ENCODE measurements at places on chromosomes 4 and X.

DNA sequence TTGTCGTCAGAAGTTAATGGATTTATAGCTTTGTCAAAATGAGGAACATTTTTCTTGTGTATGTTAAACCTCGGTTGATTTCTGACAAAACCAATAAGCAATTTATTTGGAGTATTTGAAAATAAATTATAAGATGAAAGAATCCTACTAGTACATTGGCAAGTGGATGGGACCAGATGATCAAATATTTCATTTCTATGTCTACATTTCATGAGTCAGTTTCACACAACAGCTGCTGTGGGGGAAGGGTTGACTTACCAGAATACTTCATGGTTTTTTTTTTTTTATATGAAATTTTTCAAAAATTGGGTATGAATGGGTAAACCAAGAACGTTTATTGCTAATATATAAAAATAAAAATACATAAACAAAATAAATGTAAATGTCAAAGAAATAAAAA is 39.4 kb downstream of the RAPGEF2 start:
- no peak for DNase-seq

GRCh38 chr4:19260346-19260745 is 991.4 kb upstream of the SLIT2 start:
- no peak for DNase-seq

DNA sequence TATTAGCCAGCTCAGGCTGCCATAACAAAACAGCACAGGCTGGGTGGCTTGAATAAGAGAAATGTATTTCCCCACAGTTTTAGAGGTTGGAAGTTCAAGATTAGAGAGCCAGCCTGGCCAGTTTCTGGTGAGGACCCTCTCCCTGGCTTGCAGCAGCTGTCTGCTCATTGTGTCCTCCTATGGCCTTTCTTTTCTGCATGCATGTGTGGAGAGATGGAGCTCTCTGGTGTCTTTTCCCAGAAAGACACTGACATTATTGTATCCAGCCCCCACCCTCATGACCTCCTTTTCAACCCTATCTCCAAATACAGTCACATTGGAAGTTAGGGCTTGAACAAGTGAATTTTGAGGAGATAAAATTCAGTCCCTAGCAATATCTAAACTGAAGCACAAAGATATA is 263.8 kb upstream of the PABPC4L start:
- DNase-seq, result no peak

DNA sequence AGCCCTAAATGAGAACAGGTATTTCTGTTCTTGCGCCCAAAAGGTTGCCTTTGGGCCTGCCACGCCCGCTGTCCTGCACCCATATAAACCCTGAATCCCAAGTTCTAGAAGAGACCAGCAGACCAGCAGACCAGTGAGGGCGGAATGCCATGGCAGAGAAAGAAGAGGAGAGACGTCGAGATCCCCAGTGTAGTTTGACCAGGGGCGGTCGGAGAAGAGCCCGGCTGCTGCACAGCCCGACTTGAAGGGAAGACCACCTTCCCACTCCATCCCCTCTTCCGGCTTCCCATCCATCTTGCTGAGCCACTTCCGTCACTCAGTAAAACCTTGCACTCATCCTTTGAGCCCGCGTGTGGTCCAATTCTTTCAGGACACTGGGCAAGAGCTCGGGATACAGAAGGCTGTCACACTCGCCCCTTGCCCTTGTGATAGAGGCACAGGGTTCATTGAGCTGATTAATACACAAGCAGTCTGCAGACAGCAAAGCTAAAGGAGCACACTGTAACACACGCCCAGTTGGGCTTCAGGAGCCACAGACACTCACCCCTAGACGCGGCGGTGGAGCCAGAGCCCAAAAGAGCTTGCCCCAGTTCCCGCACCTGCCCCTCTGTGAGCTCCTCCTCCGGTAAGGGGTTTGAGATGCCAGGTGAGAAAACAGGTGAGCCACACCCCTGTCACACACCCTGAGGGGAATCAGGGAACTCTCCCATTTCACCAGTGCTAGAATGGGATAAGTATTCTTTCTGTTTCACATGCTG is 230.8 kb downstream of the PCDH10 start:
- no peak for DNase-seq

DNA sequence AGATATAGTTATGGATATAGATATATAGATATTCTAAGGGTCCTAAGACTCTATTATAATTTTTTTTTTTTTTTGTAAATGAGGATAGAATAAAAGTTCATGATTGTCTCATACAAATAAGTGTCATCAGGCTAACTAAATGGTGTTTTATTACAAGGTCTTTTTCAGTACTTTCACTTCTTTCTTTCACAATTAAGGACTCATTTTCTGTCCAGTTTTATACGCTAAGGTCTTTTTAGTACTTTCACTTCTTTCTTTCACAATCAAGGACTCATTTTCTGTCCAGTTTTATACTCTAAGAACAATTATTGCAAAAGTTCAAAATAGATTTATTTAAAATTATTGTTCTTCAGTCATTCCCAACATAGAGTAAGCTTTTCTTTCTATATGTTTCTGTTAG is 32.7 kb downstream of the RUFY3 start:
- no peak for DNase-seq

GRCh38 chr4:80422727-80423404 is 87.3 kb downstream of the CFAP299 start:
- no peak for DNase-seq

DNA sequence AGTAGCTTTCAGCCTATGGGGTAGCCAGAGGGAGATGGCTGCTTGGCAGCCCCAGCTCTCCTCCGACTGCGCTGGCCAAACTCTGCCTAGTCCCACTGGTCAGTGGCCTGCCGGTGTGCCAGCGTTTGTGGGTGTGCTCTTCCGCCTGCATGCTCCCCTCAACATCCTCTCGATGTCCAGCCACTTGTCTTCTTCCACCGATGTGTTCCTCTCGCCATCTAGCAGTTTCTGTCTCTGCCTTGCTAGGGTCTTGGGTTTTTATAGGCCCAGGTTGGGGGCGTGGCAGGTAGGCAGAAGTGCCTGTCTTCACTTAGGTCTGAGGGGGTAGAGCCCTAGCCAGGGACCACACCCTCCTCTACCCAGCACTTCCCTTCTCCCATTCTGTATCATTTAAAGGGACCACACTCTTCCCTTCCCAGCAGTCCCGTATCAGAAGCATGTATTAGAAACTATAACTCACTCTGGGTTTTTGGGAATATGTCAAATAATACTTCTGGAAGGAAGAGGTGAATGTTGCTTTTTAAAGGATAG is 124.4 kb downstream of the KDM6A start:
- no peak for DNase-seq

- no peak for DNase-seq
Observed at GRCh38 chr4:81142744-81143143, 72.3 kb downstream of the PRKG2 start.

DNA sequence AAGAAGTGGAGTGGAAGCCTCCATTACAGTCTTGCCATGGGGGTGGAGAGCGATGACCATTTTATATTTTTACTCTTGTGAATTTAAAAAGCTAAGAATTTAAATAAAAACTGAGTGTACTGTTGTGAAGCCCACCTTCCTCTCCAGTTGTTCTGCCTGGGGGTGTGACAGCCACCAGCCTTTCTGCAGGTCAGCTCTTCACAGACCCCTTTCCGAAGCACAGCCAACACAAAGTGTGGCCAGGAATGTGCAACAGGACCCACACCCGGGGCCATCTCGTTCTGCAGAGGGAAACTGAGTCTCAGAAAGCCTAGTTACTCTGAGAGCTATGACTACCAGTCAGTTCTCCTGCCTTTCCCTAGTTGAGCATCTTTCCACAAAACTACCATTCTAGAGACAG is 1.4 kb downstream of the GRPEL1 start:
- DNase-seq, result no peak

- DNase-seq, result no peak
Observed at GRCh38 chr4:80233390-80233789, 33.1 kb upstream of the FGF5 start.

GRCh38 chrX:153388722-153389459 is 12.3 kb downstream of the PNMA6E start:
- no peak for DNase-seq

All from stimulated activated CD4-positive, alpha-beta T cell treated with anti-CD3 and anti-CD28 coated beads, Interleukin-12 subunit alpha, Interleukin-12 subunit beta, amount 100 ng/mL, for 48 hours (primary cell).